ENCODE measurements at places on chromosomes 4 and X.

DNA sequence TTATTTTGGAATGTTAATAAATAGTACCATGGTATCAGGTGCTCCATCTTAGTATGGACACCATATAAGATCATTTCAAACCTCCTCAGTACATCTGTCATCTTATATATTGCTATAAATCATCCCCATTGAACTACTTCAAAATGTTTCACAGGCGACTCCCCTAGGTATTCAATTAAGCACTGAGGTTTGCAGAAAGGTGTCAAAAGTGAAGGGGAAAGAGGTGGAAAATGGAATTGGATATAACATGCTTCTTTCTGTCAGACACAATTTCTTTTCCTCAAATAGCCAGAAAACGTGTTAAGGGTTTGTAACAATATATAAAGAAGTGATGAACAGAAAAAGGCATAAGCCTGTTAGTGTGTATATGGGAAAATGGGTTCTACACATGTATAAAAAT lies 325.5 kb downstream of the GRID2 start:
- DNase-seq, result no peak

GRCh38 chr4:128483816-128484215 lies 196.2 kb upstream of the PGRMC2 start:
- peak; percentile 82 for DNase-seq

- no peak for DNase-seq
Measured at GRCh38 chr4:155522201-155522600, 144.4 kb upstream of the GUCY1A1 start.

GRCh38 chr4:72205298-72205697 lies 173.5 kb downstream of the NPFFR2 start:
- DNase-seq, result no peak

Data from fibroblast of skin of abdomen (primary cell).